ENCODE measurements at places on chromosomes 6 and 20. TPM values are rescaled to one million over a fixed set of nuclear protein-coding genes. Genes with fewer than 3 reads are reported as not detected.
A peak's percentile ranks its signal among the peaks of the same experiment; 100 is the strongest.

- DNase-seq = no peak
Measured at GRCh38 chr6:83729871-83730270, 21.0 kb upstream of the SNAP91 start.

DEFB119 gene
- not detected for polyA plus RNA-seq

- DNase-seq = peak; percentile 64
Measured at GRCh38 chr20:10171864-10172751, 46.5 kb upstream of the SNAP25 start.

DNA sequence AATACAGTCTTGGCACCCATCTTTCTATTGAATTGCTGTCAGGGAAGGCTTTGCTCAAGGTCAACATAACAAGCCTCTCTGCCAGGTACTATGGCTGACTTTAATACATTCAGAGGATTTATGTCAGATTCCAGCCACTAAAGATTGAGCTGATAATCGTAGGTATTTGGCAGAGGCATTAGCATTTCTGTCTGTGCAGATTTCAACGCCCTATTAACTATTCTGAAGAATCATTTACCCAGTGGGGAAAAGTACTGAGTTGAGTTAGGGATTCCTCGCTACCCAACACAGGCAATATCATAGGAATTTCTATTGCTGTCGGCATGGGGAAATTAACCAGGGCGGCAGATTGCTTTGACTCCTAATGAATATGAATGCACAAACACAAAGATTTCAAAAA is 233.7 kb upstream of the SPTLC3 start:
- DNase-seq = no peak

DNA sequence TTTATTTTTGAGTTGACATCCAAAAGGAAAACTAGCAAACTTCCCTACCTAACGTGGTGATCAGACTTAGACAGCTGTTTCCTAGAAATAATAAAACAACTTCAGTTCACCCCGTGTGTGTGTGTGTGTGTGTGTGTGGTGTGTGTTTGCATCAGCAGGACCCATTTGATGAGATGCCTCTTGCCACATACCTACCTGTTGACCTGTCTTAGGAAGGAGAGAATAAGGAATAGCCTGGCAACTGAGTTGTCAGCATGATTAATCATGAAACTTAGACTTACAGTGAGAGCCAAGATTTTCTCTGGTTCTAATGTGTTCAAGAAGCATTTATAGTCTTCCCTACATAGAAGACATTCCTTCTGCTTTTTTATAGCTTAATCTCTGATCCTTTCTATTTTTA is 16.1 kb upstream of the PBOV1 start:
- no peak for DNase-seq

- no peak for DNase-seq
Measured at GRCh38 chr6:134967711-134968110, 17.8 kb upstream of the ALDH8A1 start.

GRCh38 chr20:61109221-61109805 is 142.7 kb upstream of the CDH4 start:
- no peak for DNase-seq

GRCh38 chr6:154301839-154302752 is 54.5 kb downstream of the IPCEF1 start:
- DNase-seq = peak; percentile 95

SPDEF gene
- polyA plus RNA-seq = 0.03 TPM

- DNase-seq = no peak
Measured at GRCh38 chr6:20279051-20279450, 66.8 kb upstream of the MBOAT1 start.
